Midbrain (tissue), 1 donor: ENCODE measurements at places on chromosomes 13 and 19.

DNA sequence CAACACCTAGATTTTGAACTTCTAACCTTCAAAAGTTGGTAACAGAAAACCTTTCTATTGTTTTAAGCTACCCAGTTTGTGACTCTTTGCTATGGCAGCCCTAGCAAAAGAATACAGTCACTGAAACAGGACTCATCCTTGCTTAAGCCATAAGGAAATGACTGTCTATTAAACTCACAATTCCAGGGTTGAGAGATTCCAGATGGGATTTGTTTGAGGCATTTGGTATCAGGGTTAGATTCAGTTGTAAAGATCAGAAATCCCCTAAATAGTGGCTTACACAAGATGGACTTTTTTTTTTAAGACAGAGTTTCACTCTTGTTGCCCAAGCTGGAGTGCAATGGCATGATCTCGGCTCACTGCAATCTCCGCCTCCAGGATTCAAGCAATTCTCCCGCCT lies 41.1 kb upstream of the RGCC start:
- no peak for DNase-seq

GRCh38 chr13:42591602-42592001 lies 17.6 kb downstream of the TNFSF11 start:
- no peak for DNase-seq

DNA sequence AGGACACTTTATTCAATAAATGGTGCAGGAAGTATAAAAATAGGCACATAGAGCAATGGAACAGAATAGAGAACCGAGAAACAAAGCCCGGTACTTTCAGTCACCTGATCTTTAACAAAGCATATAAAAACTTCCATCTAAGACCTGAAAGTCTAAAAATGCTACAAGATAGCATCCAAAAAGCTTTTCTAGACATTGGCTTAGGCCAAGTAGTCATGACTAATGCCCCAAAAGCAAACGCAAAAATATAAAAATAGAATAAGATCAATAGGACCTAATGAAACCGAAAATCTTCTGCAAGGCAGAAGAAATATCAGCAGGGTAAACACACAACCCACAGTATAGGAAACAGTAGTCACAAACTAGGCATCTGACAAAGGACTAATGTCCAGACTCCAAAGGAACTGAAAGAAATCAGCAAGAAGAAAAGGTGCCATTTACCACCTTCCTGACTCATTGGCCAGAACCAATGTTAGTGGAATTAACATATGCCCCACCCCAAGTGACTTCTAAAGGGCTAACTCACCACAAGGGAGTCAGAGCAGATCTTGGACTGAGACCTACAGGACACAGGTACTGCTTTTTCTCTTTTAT lies 40.8 kb upstream of the CEACAM21 start:
- no peak for DNase-seq

GRCh38 chr19:10760273-10760944 lies 42.5 kb downstream of the DNM2 start:
- no peak for DNase-seq

DNA sequence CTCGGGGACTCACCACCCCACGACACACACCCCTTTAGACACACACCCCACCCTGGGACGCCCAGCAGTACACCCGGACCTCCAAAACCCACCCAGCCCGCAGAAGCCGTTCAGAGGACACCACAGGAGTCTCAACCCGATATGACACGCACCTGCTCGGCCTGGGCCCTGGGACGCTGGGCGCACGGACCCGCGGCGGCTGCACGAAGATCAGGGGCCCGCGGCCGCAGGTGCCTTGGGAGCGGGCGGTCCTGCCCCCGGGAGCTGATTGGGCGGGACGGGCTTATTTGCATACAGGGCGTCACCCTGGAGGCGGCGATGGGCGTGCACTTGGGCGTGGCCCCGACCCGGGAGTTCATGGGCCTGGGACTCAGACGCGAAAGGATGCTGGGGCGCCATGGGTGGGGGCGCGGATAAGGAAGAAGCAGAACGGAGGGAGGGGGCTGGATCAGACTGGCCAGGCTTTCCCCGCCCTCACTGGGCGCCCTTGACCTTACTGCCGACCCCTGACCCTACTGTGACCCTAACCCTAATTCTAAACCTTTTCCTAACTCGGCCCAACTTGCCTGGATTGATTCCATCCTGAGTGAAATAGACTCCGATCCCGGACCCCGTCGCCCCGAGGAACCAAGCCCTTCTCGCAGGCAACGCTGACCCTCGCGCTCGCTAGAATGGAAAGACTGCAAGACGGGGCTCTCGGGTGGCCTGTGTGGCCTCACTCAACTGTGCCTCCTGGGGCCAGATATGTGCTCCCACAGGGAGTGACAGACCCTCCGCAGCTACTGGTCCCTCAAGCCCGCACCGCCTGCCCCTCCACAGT lies at the start of gene MEF2B:
MEF2B (minus strand) TSS at position 211 of the 820 bp plus-strand sequence. CDS start 19,528 bp downstream, outside the sequence.
- peak; percentile 9 for DNase-seq

- DNase-seq: no peak
Observed at GRCh38 chr13:108226184-108226583, 8.0 kb downstream of the ABHD13 start.
